Smooth muscle cell of the brain vasculature (primary cell): ENCODE measurements at places on chromosomes 12 and 14.

DNA sequence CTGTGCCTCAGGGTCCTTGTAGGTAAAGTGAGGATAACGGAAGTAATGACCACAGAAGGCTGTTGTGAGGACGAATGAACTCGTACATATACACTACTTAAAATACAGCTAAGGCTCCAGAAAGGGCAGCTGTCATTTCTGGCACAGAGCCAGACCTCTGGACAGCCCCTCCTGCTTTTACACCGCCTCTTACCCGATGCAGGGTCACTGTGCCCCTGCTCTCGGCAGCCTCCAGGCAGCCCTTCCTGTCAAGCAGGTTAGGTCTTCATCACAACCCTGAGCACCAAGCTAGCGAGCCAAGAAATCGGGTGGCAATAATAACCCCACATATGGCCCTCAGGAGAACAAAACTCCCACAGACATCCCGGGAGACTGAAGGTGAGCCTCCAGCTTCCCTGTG, 8.5 kb downstream of the TMEM229B start:
- no peak for DNase-seq

DNA sequence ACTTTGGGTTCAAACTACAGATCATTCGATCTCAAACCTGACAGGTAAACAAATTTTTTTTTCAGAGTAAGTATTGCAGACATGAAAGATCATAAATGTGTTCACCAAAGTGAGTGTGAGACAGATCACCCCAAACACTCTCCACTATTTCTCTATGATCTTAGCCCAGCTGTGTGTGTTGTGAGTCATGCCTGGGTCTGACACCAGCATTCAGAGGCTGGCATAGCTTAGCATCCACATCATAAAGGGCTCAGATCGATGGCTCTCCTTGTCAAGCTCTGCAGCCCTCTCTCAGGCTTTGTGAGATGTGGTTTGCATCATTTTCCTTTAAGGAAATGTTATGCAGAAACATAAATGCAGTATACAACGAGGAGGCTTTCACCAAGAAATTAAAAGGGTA, 164.9 kb downstream of the ETV6 start:
- DNase-seq = no peak

DNA sequence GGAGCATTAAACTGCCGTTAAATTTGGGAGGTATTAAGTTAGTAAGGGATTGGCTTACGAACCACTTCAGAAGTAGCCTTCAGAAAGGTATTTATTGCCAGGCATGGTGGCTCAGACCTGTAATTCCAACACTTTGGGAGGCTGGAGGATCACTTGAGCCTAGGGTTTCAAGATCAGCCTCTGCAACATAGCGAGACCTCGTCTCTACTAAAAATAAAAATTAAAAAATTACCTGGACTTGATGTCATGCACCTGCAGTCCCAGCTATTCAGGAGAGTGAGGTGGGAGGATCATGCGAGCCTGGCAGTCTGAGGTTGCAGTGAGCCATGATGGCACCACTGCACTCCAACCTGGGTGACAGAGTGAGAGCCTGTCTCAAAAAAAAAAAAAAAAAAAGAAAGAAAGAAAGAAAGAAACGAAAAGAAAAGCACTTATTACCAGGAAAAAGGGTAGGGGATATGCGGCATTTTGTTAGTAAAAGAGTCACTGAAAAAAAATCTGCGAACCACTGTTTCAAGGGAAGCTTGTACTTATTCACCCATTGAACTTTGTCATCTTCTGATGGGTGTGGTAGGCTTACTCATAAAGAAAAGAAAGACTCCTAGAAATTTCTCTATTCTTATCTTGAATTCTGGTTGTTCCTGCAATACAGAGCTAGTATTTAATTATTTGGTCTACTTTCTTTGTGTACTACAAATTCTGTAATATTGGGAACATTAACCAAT, 33.6 kb upstream of the PLEKHA5 start:
- no peak for DNase-seq

GRCh38 chr14:74582910-74583581, 29.0 kb downstream of the LTBP2 start:
- DNase-seq = no peak

DNA sequence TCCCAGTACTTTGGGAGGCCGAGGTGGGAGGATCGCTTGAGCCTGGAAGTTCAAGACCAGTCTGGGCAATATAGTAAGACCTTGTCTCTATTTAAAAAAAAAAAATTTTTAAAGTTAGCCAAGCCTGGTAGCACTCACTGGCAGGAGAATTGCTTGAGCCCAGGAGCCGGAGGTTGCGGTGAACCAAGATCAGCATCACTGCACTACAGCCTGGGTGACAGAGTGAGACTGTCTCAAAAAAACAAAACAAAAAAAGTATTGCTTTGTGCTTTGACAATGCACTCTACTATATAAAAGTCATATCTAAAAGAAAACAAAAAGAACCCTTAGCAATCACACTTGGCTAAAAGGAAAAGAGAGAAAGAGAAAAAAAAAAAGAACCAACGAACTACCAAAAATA, 26.8 kb downstream of the GNPTAB start:
- DNase-seq = no peak

GRCh38 chr12:31582155-31582554, 8.8 kb downstream of the DENND5B start:
- DNase-seq = no peak

DNA sequence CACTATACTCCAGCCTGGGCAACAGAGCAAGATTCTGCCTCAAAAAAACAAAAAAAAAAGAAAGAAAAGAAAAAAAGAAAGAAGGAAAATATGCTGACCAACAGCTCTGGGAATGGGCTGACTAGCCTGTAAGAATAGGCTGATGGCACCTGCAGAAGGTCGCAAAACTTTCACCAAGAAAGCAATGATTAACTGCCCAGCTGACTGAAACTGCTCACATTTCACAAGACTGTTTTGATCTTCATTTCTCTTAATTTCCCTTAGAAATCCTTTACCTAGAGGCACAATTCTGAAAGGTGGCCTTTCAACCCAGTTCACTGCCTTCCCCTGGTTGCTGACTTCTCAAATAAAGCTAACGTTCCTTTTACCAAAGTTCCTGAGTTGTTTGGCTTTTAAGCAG, 12.4 kb downstream of the BEST3 start:
- DNase-seq = no peak

- no peak for DNase-seq
These were observed 85.6 kb upstream of the TMEM263 start for GRCh38 chr12:106870116-106870515.

GRCh38 chr14:75551021-75551420, 27.4 kb upstream of the FLVCR2 start:
- DNase-seq = no peak

- DNase-seq = no peak
These were observed 12.9 kb upstream of the SERPINA4 start for GRCh38 chr14:94548131-94548998.

- no peak for DNase-seq
These were observed 780.2 kb upstream of the TBX3 start for GRCh38 chr12:115464111-115464581.

- DNase-seq = no peak
These were observed 134.1 kb upstream of the KRAS start for GRCh38 chr12:25384893-25385248.

GRCh38 chr14:26741711-26742212, 143.9 kb upstream of the NOVA1 start:
- no peak for DNase-seq

GRCh38 chr14:20848316-20848954, 42.8 kb upstream of the RNASE3 start:
- no peak for DNase-seq

- no peak for DNase-seq
These were observed 326.6 kb downstream of the BTG1 start for GRCh38 chr12:91819132-91819447.

- peak; percentile 70 for DNase-seq
These were observed 823 bp upstream of the SMARCC2 start for GRCh38 chr12:56189918-56190694.

DNA sequence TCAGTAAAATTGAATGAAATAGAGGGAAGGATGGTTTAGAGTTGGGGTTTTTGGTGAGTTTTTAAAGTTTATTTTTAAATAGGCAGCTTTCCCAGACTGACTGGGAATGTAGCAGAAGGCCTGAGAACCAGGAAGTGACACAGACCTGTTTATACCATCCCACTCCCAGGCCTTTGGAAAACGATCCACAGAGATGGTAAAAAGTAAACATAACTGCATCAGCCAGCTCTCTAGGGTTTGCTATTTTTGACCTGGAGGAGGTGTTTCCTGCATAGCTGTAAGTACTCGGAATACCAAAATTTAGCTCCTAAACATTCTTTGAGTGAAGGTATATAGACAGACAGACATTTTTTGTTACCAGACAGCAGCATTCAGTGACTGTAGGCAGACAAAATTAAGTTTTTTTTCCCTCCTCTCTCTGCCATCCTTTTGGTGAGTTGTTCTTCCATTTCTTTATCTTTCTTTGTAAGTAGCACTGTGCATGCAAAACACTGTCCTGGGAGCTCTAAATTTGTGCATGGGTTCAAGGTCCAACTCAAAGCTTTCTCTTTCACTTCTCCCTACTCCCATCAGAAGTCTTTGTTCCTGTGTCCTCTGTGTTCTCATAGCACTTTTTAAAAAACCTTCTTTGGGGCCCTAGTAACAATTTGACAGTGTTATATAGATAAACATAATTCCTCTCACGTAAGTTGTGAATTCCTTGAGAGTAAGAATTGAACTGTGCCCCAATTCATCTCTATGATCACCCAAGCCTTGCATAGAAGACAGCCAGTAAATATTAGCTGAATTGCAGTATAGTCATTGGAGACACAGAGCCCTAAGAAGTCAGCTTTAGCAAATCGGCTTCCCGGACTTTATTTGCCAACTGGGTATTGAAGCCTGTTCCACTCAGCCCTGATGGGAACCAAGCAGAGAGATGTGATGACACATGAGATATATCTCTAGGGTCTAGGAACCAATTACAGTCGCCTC, 37.4 kb downstream of the SUSD6 start:
- no peak for DNase-seq

DNA sequence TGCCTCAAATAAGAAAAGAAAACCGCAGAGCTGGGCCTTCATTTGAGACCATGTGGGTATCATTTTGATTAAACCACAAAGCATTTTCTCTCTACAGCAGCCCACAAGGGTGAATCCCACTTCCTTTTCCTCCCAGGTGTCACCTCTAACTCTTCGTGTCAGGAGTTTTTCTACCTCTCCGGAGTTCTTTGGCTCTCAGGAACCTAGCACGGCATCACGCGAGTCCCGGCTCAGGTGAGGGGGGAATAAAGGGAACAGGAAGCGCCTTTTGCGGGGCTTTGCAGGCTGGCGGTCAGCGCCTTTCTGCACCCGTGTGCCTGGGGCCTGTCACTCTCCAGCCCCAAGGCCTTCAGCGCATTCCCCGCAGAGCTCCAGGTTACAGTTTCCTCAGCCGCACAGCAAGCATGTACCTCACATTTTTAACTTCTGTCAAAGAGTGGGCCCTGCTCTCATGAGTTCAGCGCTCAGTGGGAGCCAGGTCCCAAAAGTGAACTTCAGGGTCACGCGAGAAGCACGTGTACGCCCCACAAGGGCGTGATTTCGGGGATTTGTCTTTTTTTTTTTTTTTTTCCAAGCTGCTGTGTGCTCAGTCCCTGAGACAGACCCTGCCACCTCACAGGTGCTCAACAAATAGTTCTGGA, 740 bp upstream of the PRPF40B start:
- no peak for DNase-seq

DNA sequence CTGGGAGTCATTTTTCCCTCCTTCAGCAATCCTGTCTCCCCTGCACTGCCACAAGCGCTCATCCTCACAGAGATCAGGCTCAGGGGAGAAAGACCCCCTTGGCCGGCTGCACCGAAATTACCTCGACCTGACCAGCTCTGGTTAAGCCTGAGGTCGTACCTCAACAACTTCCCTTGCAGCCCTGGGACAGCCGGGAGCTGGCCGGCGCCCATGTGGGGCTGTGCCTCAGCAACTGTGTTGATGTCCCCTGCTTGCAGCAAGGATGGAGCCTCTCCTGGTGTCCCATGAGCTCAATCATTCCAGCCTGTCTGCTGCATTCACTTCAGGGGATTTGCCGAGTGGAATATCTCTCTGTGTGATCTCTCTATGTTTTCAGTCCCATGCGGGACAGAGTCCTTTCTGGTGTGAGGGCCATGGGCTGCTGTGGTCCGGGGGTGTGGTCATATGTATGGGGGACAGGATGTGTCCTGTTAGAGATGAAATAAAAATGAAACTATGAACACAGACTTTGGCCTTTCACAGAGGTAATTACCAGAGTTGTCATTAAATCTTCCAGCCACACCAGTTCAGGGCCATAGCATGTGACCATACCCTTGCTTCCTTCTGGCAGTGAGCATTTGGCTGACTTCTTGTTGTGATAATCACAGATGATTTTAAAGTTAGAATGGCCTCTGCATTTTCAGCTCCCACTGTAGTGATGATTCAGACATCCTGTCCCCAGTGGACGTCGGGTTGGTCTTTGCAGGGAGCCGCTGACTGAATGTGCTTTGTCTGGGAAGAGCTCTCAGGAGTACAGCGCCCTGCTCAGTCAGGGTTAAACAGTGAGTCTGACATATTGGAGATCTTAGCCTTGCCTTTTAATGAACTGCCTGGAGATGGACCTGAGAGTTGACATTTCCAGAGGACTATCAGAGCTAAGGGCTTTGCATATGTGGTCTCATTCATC, 405.9 kb downstream of the AACS start:
- no peak for DNase-seq

DNA sequence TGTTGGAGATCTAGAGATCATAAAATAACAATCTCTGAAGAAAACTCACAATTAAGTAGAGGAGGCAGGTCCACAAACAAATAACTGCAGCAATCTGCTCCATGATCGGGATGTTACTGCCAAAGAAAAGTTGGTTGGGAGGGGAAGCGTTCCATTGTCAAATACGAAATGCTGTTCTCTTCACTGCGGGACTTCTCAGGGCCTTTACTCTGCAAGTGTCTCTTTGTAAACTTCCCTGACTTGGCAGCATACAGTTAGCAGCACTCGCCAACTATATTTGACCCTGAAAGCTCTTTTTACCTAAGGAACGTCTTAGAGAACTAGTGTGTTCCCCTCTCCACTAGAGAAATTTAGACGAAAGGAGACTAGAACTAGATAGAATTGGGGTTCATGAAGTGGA, 780.7 kb upstream of the TBX3 start:
- no peak for DNase-seq

DNA sequence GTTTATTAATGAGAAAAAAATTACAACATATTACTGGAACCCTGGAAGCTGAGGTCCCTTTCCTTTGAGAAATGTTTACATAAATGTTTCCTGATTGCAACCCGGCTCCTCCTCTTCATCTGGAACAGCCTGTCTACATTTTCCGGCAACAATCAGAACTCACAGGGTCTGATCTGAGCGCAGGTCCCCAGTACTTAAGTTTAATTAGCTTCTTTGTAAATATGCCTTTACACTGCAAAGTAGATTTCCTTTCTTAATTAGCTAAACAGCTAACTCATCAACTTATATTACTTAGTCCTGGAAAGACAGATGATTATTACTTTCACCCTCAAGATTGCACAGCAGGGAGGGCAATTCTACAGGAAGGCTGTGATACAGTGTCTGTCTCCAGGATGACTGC, 213.0 kb downstream of the MON2 start:
- no peak for DNase-seq

DNA sequence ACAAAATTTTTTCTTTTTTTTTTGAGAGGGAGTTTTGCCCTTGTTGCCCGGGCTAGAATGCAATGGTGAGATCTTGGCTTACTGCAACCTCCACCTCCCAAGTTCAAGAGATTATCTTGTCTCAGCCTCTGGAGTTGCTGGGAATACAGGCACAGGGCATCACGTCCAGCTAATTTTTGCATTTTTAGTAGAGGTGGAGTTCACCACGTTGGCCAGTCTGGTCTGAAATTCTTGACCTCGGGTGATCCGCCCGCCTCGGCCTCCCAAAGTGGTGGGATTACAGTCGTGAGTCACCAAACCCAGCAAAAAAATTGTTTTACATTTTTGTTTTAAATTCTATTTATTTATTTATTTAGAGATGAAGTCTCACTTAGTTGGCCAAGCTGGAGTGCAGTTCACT, 4.7 kb upstream of the SLC2A14 start:
- DNase-seq = no peak

- DNase-seq = peak; percentile 65
These were observed 29.0 kb downstream of the SERPINA11 start for GRCh38 chr14:94423453-94424056.
